ENCODE measurements at places on chromosomes 5 and 9.

- DNase-seq = no peak
These were observed 157.5 kb downstream of the EBF1 start for GRCh38 chr5:158942217-158942616.

DNA sequence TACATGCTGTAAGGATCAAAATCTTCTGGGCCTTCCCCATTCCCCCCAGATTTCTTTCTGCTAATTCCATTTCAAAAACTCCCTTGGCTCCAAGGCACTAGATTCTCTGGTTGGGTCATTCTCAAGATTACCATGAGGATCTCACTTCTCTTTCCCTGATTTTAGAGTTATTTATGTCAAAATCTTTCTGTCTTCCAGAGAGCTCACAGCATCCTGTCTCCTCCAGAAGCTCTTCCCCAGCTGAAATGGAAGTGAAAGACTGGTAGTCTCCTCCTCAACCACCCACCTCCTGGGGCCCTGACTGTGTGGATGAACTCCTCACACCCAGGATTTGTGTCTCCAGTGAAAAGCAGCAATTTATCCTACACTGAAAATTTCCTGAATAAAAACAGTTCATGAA lies 11.9 kb upstream of the ZNF366 start:
- no peak for DNase-seq

DNA sequence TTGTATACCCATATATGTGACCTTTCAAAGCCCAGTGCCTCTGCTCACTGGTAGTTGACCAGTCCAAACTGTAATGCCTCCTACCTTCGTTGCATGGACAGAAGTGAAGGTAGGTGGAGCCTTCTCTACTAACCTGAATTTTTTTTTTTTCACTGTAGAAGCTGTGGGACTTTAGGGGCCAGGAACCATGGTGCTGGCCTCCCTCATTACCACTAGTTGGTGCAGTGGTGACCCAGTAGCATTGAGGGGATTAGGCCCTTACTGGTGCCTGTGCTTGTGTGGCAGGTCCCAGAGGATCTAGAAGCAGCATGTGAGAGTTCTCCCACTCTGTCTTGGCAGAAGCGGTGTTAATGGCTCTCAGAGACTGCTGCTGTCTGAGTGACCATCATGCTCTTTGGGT lies 2.3 kb downstream of the RALGPS1 start:
- DNase-seq = no peak

GRCh38 chr5:65077653-65078052 lies 308.9 kb downstream of the CWC27 start:
- no peak for DNase-seq

DNA sequence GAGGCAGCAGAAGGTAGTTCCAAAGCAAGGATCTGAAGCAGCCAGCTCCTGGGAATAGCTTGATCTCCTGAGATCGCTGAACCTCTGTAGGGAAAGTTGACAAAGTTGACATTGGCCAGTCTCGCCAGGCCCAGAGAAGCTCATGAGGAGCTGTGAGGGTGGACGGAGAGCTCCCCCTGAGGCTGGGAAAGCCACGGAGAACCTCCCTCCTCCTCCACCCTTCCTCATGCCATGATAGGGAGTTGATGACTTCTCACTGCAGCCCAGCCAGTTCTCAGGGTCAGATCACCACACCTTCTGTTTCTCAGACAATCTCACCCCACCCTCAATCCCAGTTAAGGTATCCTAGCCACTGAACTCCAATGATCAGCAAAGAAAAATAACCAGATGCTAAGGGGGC lies 30.4 kb upstream of the KCNV2 start:
- no peak for DNase-seq

GRCh38 chr5:179269781-179270543 lies 75.3 kb downstream of the ADAMTS2 start:
- no peak for DNase-seq

GRCh38 chr5:16976625-16977008 lies 40.5 kb upstream of the MYO10 start:
- no peak for DNase-seq

DNA sequence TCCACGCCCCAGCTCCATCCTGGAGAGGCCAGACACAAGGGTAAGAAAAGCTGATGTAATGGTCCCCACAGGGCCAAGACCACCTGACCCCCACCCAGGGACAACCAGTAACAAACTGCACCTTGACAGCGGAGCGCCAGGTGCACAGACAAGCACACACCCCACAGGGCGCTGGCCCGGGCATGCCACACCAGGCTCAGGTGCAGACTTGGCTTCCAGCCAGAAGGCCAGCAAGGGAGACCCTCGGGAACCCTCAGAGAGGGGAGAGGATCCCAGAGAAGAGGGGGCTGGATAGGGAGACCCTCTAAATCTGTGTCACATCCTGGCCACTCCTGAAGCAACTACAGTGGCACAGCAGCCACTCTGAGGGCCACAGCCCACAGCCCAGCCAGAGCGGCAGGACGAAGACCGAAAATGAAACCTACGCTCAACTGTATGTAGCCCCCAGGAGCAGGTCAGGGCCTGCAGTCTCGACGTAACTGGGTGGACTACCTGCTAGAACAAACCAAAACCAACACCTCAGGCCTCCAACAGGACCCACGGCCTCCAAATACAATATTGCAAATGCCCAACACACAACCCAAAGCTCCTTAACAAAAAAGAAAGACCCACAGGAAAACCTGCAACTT lies 18.5 kb downstream of the CAMSAP1 start:
- DNase-seq = peak; percentile 58

- peak; percentile 42 for DNase-seq
These were observed 11.9 kb downstream of the GRIN1 start for GRCh38 chr9:137150617-137151457.

DNA sequence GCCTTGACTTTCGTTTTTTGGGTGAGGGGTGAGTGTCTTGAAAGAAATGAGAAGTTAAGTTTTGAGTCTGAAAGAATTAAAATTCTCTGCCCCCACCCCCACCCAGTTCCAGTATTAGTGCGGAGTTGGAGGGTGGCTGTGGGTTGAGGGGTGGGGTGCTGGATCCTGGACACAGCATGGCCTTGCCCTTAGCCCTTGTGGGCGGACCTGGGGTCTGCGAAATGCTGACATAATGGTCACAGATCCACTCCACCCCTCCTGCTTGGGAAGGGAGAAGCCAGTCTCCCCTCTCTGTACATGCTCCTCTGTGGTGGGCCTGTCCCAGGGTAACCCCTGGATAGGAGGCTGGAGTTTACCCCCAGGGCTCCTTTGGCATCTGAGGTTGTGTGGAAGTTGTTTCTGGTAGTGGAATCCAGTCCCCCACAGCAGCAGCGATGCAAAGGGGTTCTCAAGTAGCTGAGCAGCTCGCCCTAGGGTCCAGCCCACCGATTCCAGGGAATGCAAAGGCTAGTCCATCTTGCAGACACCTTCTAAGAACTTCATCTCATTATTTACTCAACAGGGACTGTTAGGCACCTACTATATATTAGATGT lies 42.8 kb upstream of the TCF7 start:
- DNase-seq = no peak

DNA sequence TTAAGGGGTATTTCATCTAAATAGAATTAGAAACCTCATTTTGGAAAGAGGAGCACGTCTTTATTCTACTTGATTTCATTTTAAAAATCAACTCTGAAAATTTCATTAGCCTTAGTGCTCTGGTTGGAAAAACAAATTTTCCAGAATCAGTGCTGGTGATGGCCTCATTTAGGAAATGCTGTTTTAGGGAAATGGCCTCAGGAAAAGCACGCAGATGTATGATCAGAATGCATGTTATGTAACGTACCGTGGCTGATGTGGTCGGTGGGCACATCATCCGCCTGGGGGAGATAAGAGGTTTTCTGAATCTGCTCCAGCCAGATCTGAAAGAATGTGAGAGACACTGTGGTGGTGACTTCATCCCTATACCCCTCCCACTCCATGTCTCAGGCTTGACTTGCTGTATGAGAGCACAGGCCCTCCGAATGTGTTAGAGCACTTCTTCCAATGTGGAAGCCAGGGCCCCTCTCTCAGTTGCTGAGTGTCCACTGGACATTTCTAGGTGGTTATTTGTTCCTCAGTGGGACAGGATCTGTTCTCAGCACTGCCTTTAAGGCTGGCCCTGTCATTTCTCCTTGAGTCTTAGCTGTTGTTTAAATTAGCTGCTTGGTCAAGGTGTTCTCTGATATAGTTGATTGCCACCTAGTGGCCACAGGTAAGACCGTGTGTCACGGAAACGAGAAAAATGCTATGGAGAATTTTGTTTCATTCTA lies 96.5 kb downstream of the ARHGAP26 start:
- peak; percentile 65 for DNase-seq

DNA sequence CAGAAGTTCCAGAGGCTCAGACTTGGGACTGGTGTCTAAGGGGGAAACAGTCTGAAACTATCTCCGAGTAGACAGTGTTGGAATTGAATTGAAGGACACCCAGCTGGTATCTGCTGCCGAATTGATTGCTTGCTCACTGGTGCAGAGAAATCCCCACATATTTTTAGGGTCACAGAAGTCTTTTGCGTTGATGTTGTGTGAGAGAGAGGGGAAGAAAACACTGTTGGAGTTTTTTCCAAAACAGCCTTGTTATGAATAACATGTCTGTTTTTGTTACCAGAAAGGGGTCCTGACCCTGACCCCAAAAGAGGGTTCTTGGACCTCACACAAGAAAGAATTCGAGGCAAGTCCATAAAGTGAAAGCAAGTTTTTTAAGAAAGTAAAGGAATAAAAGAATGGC lies 81.3 kb downstream of the ALDH7A1 start:
- DNase-seq = no peak

- DNase-seq = peak; percentile 63
These were observed 58.3 kb upstream of the CPEB4 start for GRCh38 chr5:173829826-173830225.

DNA sequence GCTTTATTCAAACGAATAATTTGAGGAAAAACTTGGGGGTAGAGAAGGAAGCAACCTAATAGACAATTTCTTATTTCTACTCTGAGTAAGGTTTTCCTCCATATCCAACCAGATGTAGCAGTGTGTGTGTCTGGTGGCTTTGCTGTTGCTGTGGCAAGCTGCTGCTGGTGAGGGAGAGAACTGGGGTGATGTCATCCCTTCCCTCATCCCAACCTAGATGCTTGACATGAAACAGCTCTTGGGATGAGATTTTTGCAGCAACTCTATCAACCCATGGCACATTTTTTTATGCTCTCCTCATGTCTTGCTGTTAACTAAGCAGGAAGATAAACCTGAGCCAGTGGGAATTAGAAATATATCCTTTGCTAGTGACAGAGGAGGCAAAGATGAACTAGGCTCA lies 135.8 kb downstream of the PCSK1 start:
- peak; percentile 28 for DNase-seq

DNA sequence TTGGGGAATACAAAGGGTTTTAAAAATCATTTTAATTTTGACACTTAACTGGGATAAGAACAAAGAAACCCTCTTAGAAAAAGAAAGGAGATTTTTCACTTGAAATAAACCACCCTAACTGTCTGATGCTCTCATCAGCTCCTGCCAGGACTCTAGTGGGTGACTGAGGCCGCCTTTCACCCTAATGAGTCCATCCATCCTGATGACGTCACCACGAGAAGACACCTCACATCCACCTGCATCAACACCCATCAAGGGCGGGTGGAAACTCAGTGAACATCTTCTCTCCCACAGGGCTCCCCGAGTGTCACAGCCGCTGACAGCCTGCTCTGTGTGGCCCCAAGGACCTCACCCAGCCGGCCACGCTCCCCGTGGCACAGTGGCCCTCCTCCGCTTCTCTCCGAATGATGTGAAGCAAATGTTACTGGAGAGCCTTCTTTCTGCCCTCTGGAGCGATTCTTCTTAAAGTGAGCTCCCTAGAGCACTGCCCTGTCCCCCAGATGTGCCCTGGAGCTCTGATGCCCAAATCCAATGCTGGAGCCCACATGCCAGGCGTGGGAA lies 584.3 kb upstream of the ADAMTS16 start:
- DNase-seq = no peak

- peak; percentile 55 for DNase-seq
These were observed 4.2 kb downstream of the WWC1 start for GRCh38 chr5:168295574-168296201.

- no peak for DNase-seq
These were observed 6.1 kb upstream of the OTP start for GRCh38 chr5:77644371-77645157.

DNA sequence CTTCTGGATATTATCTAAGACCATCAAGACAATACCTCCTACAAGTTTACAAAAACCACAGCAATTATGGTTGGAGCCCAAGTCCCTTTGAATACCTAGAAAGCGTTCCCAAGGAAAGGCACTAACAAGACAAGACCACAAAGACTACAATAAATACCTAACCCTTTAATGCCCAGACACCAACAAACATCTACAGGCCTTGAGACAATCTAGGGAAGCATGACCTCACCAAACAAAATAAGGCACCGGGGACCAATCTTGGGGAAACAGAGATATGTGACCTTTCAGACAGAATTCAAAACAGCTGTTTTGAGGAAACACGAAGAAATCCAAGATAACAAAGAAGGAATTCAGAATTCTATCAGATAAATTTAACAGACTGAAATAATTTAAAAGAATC lies 37.8 kb downstream of the OXCT1 start:
- no peak for DNase-seq

GRCh38 chr5:102306121-102306520 lies 10.0 kb upstream of the SLCO4C1 start:
- peak; percentile 6 for DNase-seq

GRCh38 chr5:119343766-119344165 lies 12.1 kb upstream of the TNFAIP8 start:
- DNase-seq = no peak

GRCh38 chr5:1511651-1512540 lies 11.9 kb downstream of the LPCAT1 start:
- DNase-seq = peak; percentile 47

DNA sequence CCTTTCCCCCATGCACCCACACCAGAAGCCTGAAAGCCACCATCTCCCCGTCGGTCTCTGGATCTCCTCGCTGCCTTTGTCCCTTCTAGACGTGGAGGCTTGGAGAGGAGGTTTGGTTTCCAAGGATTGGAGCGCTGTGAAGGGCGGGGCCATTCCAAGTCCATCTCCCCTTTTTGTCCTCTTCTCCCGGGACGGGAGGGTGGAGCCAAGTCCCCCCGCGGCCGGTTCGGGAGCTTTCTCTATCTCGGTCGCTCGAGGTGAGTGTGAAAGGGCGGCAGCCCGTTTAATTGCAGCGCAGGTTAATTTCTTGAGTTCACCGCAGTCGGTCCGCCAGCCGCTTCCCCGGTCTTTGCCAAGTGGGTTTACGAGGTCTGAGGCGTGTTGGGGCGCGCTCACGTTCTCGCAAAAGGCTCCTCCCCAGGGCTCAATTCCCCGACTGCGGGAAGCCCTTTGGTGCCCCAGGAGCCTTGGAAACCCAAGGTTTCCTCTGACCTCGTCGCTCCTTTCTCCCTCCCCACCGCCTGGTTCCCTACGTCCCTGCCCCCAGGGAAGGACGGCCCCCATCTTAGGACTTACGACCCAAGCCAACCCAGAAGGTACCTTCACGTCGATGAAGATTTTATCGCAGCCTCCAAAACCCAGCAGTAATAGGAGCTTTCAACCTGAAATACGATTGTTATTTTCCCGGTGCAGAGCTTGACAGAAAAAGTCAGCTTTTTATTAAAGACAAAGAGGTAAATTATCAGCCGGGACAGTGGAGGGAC lies 2.8 kb upstream of the ZNF462 start:
- peak; percentile 79 for DNase-seq

- DNase-seq = peak; percentile 17
These were observed 123.6 kb downstream of the INVS start for GRCh38 chr9:100222674-100223073.

GRCh38 chr5:104952876-104953275 lies 1390.3 kb upstream of the NUDT12 start:
- DNase-seq = no peak

- DNase-seq = no peak
These were observed 9.0 kb upstream of the DIPK1B start for GRCh38 chr9:136703276-136703860.
